ENCODE measurements at places on chromosomes 1 and 21.

- no peak for DNase-seq
These were observed 2.2 kb downstream of the TGFB2 start for GRCh38 chr1:218347336-218347722.

GRCh38 chr1:204915861-204916495 is 45.3 kb downstream of the NFASC start:
- DNase-seq, result no peak

- no peak for DNase-seq
These were observed 98.1 kb upstream of the NRIP1 start for GRCh38 chr21:15162921-15163320.

DNA sequence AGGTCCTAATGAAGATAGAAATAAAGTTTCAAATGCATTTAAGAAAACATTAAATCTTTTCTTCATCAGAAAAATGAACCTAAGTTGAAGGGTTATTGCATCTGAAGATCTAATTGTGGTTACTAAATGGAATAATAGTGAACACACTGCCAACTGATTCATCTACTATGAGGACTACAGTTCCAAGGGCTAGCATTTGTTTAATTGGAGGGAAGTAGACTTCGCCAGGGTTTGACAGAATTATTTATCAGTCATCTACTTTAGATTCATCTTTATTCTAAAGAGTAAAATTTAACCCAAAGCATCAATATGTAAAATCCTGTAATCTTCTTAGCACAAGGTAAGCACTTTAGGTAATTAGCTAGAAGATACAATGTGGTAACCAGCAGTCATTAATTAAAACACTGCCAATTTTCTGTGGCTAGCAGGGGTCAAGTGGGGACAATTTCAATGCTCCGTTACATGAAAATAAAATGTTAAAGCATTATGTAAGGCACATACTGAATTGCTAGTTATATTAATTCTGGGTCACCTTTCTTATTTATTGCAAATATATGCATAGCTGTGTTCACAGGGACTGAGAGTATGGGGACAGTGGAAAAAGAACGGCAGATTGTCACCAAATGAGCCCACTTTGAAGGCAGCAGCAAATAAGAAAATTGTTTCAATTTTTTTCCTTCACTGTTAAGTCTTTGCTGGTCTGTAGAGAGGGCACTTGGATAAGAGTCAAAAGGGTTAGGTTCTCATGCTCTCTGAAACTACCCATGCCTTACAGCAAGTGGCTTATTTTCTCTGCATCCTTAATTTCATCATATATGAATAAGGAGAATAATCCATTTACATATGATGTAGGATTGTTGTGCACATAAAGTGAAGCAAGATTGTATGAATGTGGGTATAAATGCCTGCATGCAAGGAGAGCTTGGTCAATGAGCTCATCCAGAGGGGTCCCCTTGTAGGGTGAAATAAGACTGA is 416.0 kb downstream of the PCP4 start:
- no peak for DNase-seq

- DNase-seq, result no peak
These were observed 55.3 kb downstream of the C8B start for GRCh38 chr1:56910441-56910985.

GRCh38 chr21:42227909-42228708 is 9.2 kb downstream of the ABCG1 start:
- peak; percentile 51 for DNase-seq

DNA sequence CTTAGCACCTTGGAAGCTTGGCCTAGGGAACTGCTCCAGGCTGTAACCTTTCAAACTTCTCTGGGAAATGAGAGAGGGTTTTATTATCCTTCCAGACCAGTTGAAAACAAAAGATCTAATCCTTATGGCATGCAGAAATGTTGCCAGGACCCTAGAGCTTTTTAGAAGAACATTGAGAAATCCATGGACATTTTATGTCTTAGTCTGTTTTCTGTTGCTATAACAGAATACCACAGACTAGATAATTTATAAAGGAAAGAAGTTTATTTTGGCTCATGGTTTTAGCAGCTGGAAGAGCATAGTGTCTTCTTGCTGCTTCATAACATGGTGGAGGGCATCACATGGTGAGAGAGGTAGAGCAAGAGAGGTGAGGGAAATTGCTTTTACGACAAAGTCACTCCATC is 25.8 kb downstream of the OSBPL9 start:
- no peak for DNase-seq

DNA sequence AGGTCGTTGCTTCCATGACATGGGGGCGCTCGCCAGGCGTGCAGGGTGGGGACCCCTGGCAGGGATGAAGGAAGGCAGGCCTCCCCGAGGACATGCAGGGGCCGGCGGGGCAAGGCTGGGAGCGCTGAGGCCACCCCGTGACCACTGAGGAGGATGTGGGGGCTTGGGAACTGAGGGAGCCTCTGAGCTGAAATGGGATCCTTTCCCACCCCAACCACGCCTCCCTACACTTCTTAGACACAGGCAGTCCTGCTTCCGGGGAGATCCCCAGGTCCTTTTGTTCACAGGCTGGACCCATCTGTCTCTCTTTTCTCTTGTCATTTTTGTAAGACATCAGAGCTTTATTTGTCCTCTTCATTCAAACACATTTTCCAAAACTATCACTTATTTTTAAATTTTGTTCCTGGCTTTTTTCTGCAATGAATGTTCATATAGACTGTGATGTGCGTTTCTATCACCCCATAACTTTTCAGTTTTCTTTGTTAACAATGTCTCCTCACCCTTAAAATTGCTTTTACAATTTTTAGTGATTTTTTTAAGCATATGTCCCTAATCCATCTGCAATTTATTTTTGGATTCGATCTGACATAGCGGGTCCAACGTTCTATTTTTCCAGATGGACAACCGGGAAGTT is 156.7 kb upstream of the BACE2 start:
- no peak for DNase-seq

GRCh38 chr1:235134171-235134570 is 5.5 kb upstream of the TOMM20 start:
- no peak for DNase-seq

DNA sequence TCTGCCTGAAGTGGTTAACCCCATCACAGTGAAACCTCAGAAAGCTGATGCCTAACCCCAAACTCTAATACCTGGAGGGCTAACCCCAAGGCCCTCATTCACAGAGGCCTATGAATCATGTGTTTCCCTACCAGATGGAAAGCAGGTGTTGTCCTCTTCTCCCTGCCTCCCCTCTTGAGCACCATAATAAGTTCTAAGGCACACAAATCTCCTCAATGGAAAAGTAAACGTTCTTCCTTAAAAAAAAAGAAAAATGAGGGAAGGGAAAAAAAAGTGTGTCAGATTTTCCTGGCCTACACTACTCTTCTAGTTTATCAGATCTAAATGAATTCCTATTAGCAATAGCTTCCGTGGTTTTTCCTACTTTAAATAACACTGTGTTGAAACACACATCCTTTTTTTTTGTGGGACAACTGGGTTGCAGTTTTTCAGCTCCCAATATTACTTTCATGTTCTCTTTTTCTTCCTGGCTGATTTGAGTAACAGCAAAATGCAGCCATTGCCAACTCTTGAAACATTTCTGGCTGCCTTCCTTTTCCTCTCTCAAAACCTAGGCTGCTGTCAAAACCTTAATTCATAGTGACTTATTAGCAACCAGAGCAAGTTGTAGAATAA is 43.2 kb downstream of the SLC44A3 start:
- DNase-seq, result no peak

DNA sequence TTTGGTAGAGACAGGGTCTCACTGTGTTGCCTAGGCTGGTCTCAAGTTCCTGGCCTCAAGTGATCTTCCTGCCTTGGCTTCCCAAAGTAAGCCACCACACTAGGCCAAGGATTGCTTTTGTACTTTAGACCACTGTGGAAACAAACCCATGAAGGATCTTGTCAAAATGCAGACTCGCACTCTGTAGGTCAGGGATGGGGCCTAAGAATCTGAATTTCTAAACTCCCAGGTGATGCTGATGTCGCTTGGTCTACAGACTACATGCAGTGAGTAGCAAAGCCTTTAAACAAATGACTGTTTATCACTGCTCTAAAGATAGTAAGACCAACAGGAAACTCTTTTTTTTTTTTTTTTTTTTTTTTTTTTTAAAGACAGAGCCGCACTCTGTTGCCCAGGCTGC is 54.1 kb upstream of the MUTYH start:
- DNase-seq, result no peak

DNA sequence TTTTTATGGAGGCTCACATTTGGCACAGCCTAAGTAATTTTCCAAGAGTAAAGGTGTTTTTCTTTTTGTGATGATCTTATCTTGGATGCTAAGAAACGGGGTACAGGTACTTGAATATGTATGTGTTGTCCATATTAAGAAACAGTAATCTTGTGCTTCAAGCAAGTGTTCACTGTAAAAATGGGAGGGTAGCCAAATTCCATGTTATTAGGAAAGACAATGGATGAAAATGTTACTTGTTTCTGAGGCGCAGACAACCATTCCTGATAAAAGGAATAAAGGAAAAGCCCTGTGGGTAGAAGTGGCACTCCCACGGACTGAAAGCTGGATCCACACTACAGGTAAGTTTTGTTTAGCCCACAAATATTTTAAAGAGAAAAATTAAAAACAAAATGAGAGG is 15.6 kb downstream of the C21orf91 start:
- DNase-seq, result no peak

DNA sequence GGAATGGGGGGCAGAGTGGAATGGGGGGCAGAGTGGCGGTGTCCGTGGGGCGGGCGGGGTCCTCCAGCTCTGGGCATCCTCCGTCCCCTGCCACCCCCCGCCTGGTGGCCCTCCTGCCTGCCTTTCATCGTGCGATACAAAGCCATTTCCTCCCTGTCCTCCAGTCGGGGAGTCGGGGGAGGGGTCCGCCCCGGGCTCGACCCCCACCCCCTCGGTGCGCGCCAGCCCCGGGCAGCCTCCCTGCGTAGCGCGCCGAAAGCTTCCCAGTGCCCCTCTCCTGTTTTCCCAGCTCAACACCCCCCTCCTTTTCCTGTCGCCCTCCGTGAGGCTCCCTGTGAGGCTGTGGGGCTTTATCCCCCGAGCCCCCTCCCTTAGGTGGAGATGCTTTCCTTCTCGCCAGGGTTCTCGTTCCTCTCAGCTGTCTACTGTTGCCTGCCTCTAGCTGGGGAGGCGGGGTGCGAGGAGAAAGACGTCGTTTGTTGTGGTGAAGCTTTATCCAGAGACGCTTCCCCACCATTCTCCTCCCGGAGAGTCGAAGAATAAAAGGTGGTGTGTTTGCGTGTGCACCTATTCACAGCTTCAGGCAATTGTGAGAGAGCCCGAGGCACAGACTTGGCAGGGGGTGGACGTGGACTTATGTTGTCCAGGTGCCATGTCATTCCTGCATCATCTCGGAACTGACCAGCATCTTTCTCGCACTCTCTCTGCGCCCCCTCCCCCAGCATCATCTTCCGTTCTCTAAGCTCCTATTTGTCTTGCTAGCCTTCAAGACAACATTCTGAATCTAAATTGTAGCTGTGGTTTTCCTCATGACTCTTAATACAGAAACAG is 848 bp downstream of the DNM3 start:
- peak; percentile 30 for DNase-seq

GRCh38 chr1:220880362-220880670 is 1.1 kb downstream of the HLX start:
- DNase-seq, result no peak

DNA sequence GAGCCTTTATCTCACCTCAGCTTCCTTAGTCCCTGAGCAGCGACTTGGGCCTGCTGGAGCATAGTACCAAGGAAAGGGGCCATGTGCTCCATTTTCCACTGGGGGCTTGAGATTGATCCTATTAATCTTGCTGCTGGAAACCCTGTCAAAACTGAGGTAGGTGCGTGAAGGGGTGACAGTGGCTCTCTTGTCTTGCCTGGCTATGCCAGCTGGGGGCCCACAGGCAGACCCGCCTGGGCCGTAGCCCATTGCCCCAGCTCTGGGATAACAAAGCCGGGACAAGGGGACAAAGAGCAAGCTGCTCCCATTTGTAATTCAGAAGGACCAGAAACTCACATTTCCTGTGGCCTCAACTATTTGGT is 10.3 kb upstream of the CELSR2 start:
- no peak for DNase-seq

DNA sequence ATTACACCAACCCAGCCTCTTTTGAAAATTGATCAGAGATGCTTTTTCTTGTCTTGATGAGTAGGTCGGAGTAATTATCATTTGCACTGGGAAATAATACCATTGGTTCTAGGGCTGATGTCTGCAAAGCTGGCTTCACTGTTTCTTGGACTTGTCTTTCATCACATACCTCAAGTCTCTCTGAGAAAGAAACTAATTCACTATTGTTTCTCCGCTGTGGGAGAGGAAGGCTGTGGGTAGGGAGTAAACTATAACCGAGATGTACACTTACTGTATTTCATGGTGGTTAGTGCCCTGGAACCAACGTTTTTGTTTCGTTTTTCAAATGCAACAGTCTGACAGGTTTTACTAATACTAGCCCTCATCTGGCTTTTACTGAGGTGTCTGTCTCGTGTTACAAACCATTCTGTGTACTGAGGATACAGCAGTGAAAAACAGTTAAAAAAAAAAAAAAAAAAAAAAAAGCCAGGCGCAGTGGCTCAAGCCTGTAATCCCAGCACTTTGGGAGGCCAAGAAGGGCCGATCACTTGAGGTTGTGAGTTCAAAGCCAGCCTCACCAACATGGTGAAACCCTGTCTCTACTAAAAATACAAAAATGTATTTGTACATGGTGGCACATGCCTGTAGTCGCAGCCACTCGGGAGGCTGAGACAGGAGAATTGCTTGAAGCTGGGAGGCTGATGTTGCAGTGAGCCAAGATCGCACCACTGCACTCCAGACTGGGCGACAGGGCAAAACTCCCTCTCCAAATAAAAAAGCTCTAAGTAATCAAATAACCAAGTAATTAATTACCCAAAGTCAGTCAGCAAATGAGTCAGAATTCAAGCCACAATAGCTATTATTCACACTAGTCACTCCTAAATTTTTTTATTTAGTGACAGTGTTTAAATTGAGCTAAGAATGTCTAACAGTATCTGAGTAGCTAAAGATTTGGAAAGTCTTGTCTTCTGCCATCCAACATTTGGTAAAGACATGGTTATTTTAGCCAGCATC is 23.3 kb downstream of the TOMM20 start:
- no peak for DNase-seq

- no peak for DNase-seq
These were observed 168.5 kb upstream of the RUNX1 start for GRCh38 chr21:35217504-35218060.

DNA sequence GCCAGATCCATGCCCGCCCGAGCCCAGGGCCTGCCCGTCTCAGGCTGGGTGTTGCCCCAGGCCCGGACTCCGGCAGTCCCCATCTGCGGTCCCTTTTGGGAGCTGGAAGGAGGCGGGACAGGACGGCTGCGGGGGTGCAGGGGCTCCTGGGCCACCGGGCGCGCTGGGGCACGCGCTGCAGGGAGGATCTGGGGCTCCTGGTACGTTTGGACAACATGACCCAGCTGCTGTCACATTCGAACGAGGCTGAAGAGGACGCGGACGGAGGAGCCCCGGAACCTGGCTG is 6.6 kb upstream of the CALML6 start:
- no peak for DNase-seq

Data from caudate nucleus (tissue), 63 donors.